ENCODE measurements at places on chromosomes 7 and 10.

DNA sequence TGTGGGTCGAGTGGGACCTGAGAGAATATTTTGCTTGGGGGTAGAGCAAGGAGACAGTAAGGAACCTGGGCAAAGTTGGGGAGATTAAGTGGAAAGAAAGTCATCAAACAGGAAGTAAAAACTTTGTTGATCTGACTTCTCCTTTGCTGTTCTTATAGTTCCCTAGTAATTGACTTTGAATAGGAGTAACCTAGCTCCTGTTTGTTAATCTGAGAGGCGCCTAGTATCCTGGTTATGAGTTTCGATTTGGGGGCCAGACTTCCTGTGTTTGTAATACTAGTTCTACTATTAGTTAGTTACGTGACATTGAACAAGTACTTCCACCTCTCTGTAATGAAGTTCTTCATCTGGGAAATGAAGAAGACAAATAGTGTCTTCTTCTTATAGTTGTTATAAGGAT is 99.1 kb downstream of the ZNF365 start:
- no peak for DNase-seq

GRCh38 chr7:5404421-5404826 is 19.2 kb downstream of the TNRC18 start:
- DNase-seq = no peak

DNA sequence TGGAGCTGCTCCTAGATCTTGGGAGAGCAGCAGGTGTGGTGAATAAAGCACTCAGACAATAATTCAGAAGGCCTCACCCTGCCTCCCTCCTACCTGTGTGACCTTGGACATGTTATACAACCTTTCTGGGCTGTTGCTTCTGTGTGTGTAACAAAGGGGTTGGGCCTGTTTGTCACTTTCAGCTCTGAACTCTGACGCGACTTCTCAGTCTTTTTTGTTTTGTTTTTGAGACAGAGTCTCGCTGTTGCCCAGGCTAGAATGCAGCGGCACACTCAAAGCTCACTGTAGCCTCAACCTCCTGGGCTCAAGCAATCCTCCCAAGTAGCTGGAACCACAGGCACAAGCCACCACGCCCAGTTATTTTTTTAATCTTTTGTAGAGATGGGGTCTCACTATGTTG is 89.3 kb downstream of the DNMBP start:
- DNase-seq = no peak

GRCh38 chr10:84762754-84763394 is 434.5 kb downstream of the CCSER2 start:
- no peak for DNase-seq

- DNase-seq = no peak
Measured at GRCh38 chr10:49769692-49770091, 7.6 kb upstream of the OGDHL start.

DNA sequence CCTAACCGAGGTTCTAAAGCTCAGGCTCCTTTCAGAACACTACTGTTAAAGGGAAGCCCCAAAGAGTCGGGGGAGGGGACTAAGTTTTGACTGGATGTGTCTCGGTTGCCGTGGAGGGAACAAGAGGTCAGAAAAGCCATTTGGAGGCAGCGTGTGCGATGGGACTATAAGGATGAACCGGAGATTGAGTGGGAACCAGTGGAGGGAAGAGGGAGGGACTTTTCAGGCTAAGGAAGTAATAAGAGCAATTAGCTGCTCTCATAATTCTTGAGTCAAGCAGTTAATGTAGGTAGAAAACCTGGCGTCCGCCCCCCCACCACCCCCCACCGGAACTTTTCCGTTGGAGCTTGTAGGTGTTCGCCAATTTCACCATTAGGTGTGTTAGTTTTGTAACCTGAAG is 491 bp upstream of the AKAP9 start:
- no peak for DNase-seq

- no peak for DNase-seq
Measured at GRCh38 chr7:91866599-91867148, 13.8 kb downstream of the MTERF1 start.

DNA sequence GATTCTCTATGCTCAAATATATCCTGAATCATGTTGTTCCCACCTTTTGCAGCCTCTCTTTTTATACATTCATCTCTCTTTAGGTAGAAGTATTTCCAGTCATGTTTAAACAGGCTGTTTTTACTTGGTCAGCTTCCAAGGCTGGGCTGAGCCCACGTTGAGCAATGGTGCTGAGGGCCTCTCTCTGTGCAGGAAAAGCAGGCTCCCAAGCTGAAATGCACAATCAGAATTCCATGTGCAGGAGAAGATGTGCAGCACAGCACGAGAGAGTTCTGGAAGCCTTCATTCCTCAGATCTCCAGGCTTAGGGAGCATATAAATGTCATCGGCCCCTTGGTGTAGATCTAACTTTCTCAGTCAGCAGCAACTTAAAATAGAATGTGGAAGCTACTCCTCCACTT is 588.5 kb downstream of the TNS3 start:
- no peak for DNase-seq

GRCh38 chr10:131312478-131312836 is 936 bp upstream of the TCERG1L start:
- DNase-seq = no peak

DNA sequence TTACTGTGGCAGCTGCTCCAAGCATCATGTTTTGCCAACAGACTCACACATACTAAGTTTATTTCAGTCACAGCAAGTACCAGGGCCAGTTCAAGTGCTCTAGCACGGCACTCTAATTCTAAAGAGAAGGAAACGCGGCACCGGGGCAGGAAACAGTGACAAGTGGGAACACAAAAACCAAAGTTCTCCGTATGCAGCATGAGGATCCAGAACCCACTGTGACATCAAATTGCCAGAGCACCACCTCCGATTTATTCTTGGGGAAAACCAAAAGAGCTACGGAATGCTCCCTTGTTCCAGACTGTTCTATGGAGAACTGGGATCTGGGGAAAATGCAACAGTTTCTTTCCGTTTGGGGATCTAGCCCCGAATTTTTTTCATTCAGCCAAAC is 448 bp upstream of the PTER start:
- no peak for DNase-seq

GRCh38 chr7:33923440-33924229 is 18.3 kb downstream of the BMPER start:
- DNase-seq = no peak

DNA sequence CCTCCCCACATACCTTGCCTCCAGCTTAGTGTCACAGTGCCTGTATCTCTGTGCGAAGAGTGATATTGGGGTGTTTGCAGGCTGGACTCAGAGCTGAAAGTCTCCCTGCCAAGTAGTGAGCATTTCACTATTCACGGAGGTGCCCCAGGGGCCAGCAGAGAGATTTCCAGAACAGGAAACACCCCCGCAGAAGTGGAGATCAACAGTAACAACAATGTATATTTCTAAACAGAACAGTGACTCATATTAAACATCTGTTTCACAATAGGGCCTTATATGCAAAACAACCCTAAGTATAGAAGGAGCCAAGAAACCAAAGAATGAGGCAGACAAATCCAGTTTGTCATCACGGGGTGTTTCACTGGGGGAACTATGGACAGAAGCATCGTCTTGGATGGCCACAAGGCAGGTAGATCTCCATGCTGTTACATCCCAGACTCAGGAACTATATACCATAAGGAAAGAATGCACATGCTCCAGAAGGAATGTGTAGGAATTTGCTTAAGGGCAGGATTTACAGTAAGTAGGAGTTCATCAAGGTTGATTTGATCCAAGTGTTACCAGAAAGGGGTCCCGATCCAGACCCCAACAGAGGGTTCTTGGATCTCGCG is 29.3 kb upstream of the CCL24 start:
- no peak for DNase-seq

DNA sequence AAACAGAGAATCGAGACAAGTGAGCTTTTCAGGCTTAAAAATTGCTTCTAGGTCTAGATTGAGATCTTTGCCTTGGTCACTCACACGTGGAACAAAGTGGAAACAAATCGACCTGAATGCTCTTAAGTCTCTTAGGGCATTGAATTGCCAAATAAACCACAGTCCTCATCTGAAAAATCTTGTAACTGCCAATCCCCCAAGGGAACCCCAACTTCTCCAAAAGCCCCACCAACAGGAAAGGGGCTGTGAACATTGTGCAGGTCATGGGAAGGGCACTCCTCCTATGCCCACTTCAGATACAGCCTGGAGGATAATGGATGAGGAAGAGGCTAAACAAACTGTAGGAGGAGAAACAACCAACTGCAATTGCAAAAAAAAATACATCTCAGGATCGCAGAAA is 91.3 kb downstream of the DGKI start:
- DNase-seq = no peak

DNA sequence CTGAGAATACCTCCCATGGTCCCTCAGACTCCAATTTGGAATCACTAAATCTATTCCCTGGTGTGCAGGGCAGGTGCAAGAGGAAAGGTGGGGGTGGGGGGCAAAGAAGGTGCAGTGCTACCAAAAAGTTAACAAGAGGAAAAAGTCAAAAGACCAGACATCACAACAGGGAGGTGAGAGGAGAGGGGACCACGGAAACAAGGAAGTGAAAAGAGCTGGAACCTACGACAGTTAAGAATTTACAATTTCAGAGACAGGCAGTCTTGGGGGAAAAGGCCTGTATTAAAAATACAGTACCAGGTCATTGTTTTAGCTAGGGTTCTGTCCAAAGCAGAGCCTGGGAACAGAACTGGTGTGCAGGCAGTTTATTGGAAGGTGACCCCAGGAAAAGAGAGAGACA is 14.6 kb downstream of the ITGB1 start:
- DNase-seq = no peak

- no peak for DNase-seq
Measured at GRCh38 chr7:126040114-126041045, 1110.8 kb upstream of the POT1 start.

DNA sequence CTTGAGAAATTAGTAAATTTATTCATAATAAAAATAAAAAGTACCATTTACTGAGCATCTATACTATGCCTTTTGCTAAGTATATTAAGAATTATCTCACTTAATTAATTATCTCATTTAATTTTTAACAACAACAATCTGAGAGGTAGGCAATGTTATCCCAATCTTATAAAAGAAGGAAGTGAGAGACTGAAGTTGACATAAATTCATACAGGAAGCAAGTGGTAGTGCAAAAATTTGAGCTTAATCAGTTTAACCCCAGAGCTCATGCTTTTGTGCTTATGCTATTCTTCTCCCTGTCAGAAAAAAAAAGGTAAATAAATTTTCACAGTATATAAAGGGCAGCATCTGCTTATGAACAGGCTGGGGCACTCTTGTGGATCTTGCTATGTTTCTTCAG is 2.7 kb upstream of the LIPF start:
- no peak for DNase-seq

Measured in stimulated activated CD8-positive, alpha-beta memory T cell treated with anti-CD3 and anti-CD28 coated beads, Interleukin-4, amount 100 ng/mL, for 4 hours (primary cell).